ENCODE measurements at places on chromosomes 13 and 19.

DNA sequence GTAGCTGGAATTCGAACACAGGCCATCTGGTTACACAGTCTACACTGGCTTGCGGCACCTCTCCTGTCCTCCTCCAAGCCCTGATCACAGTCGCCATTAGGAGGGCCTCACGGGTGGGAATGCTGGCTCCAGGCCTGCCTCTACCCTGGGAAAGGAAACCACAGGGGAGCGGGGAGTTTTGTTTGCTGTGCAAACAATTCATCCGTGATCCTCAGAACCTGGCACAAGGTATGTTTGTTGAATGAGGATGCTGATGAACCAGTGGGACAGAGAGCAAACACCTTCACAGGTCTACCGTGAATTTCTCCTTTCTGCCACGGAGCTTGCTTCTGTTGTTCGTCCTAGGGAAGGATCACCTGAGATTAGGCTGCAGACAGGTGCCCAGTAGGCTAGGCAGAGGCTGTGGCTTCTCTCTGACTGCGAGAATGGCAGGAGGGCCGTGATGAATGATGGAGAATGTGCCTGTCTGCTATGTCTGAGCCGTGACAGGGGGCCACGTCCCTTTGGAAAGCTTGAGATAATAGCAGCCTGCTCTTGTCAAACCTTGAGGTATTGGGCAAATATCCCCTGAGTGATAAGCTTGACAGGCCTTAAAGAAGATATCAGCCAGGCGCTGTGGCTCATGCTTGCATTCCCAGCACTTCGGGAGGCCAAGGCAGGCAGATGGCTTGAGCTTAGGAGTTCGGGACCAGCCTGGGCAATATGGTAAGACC is 36.7 kb downstream of the PIN1 start:
- DNase-seq, result no peak

DNA sequence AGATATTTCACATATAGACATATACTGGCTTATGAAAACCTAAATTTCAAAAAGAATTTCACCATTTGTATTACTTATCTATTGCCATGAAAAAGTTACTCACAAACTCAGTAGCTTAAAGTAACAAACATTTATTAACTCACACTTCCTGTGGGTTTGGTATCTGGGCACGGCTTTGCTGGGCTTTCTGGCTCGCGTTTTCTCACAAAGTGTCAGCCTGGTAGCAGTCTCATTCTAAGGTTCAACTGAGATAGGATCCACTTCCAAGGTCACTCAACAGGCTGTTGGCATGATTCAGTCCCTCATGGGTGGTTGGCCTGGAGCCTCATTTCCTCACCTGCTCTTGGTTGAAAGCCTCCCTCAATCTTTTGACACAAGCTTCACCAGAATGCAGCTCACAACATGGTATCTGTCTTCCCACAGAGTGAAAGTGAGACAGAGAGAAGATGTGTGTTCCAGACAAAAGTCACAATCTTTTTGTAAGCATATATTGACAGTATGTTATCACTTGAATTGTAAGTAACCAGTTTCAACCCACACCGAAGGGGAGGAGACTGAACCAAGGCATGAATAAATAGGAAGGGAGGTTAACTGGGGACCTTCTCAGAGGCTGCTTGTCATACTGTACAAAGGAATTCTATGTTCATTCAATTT is 1065.8 kb upstream of the SPRY2 start:
- DNase-seq, result no peak

- DNase-seq, result no peak
Measured at GRCh38 chr13:76816394-76816793, 69.8 kb downstream of the KCTD12 start.

DNA sequence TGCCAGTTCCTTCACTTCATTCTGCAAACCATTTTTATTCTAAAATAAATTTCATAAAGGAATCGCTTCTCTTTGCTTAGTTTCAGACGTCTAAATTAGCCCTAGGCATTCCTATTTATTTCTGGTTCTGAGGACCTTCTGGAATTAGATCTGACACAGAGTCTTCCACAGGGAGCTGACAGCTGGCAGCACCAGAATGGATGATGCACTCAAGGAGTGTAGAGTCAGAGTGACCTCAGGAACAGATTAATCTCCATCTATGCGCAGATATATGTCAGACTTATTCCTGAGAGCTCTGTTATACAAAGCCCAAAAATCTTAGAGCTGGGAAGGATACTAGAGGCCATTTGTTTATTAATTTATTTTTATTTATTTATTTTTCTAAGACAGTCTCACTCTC is 450.8 kb downstream of the HS6ST3 start:
- no peak for DNase-seq

- DNase-seq, result no peak
Measured at GRCh38 chr13:40438022-40438680, 228.3 kb downstream of the FOXO1 start.

DNA sequence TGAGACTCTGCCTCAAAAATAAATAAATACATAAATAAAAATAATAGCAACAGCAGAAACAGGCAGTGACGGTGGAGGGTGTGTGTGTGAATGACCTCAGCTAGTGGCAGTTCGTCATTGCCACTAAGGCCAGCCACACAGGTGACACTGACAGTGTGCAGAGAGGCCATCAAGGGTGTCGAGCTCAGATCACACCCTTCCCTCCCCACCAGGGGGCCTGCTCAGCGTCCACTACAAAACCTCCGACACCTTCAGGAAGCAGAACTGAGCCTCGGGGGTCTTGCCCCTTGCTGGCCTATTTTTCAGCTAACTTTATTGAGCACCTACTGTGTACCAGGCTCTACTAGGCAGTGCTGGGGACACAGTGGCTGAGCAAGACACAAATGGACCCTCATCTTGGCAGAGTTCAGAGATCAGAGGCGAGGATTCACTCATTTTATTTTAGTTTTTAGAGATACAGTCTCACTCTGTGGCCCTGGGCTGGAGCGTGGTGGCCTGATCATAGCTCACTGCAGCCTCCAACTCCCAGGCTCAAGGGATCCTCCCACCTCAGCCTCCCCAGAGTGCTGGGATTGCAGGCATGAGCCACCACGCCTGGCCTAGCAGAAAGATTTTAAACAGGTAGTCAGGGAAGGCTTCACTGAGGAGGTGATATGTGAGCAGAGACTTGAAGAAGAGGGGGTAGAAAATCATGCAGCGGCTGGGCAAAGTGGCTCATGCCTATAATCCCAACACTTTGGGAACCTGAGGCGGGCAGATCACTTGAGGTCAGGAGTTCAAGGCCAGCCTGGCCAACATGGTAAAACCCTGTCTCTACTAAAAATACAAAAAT is 30.3 kb upstream of the SEMA6B start:
- no peak for DNase-seq

- no peak for DNase-seq
Measured at GRCh38 chr19:47056411-47056810, 8.0 kb upstream of the TMEM160 start.

DNA sequence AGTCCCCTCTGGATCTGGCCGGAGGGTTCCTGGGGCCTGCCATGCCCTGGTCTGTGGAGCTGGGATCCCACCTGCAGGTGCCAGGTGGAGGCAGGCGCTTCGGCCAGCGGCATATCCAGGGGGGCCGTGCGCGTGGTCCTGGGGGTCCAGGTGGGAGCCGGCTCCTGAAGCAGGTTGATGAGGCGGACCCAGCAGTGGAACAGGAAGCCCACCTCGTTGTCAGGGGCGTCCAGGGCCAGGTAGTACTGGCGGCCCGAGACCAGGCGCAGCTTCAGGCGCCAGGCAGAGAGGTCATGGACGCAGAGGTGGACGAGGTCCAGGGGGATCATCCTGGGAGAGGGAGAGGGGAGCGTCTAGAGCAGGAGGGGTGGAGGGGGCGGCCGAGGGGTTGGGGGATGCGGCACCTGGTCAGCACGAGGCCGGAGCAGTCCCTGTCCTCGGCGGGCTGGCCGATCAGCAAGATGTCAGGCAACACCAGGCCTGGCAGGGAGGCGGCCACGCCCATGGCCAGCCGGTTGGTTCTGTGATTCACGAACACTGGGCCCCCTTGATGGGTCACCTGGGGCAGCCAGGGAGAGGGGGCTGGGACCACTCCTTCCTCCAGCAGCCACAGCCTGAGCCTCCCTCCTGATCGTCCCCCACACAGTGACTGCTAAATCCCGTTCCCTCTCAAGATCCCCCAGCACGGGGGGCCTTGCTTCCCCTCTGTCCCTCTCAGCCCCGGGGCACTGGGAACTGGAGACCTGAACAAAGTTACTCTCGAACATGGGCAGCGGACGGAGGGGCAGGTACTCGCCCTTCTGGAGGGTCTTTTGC is 678 bp downstream of the GARIN5B start:
- DNase-seq, result no peak

DNA sequence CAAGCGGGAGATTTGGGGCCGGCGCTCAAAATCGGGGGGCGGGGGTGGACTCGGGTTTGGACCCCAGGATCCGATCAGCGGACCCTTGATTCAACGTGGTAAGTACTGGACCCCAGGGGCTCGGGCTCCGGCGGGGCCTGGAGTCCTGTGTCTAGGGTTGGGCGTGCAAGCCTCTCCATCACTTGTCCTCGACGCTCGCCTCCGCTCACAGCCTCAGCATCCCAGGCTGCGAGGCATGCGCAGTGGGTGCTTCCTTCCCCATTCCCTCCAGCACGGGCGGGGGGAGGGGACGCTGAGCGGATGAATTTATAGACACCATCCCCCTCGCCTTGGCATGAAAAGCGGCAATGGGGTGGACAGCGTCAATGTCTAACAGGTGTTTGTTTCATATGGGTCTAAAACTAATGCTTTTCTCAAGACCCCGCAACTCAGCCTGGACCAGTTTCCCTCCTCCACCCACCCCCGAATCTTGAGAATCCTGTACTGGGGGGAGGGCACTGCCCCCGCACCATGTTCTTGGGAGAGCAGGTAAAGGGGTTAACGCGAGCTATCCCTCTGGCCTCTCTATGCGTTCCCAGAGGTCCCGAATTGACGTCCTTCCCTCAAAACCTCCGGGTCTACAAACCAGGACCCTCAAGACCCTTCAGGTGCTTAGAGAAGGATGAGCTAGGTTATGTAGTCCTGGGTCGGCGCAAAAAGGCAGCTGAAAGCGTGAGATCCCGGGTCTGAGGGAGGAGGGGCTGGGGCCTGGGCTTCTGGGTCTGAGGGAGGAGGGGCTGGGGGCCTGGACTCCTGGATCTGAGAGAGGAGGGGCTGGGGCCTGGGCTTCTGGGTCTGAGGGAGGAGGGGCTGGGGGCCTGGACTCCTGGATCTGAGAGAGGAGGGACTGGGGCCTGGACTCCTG is 579 bp downstream of the CPT1C start:
- DNase-seq, result peak; percentile 66

GRCh38 chr19:6812612-6813011 is 40.1 kb downstream of the VAV1 start:
- DNase-seq, result no peak

GRCh38 chr19:45147835-45148676 is 12.7 kb downstream of the NKPD1 start:
- DNase-seq, result no peak

DNA sequence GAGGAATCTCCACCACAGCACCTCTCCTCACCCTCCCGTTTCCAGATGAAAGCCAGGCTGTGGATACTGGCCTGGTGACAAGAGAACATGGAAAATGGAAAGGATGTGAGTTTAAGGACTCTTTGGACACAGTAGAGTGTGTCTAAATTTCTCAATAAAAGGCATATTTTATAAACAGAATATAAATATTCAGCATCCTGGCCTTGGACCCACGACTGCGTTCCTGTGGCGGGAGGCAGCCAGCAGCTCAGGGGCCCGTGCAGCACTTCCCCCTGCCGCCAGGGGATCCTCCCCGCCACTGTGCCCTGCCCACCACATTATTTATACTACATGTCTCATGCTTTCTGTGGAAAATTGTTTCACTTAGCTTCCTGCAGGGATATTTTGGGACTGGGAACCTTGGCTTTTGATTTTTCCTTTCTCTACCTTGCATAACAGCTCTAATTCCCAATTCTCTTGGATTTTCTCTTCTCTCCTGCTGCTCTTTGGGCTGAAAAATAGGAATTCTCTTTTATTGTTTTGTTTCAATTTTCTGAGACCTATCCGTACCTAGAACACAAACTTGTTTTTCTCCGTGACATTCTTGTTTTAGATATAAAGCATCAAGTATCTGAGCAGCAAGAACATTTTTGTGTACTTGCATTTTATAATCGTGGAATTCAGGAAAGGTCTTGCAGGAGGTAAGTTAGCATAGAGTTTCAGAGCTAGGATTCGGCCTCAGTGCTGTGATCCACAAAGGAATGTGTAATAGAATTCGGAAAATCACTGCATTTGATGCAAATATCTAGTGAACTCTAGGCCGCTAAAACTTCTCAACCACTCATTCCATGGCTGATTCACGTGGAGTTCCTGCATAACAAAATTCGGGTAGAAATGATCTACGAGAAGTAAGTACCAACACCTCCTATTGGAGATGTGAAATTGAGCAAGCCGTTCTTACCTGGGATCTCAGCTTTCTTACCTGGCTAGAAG is 107.7 kb upstream of the SPATA13 start:
- DNase-seq, result no peak

DNA sequence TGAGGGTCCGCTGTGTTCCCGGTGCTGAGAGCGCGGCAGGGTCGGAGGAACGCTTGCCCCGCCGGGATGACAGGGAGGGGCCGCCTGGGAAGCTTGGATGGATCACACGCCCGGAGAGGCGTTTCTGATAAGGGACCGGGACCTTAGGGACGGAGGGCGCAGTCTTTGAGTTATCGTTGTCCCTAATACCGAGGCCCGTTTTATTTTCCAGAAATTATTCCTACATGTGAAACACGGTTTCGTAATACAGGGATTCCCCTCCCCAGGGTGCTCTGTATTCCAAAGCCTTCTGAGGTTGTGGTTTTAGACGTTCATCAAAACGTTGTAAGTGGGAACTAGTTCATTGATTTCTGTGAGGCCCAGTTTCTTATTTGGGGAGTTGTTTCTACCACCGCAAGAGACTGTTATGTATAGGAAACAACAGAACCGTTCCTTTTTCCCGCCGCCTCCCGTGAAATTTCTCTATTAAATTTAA is 752 bp downstream of the PDCD5 start:
- no peak for DNase-seq

DNA sequence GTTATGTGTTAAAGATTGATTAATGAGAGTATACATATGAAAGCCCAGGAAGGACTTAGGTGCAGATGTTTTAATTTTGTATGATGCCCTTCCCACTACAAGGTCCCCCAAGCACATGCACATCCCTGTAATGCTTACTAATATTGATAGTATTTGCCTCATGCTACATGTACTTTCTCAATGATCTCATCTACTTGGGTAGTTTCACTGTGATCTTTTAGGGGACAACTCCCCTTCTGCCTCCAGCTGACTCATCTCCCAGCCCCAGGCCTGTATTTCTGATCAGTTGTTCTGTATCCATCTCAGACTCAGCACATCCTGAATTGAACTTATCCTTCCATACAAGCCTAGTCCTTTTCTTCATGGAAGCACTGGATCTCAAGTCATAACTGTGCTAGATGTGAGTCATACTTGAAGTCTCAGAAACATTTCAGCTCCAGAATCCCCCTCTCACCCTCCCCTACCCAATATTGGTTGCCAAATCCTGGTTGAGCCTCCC is 49.4 kb upstream of the INTS6 start:
- DNase-seq, result no peak

GRCh38 chr13:114118086-114118485 is 14.3 kb downstream of the RASA3 start:
- no peak for DNase-seq

- DNase-seq, result no peak
Measured at GRCh38 chr13:113855012-113855921, 8.6 kb downstream of the GAS6 start.

Measured in caudate nucleus (tissue), 63 donors.